ENCODE measurements at places on chromosomes 6 and 20. TPM values are rescaled to one million over a fixed set of nuclear protein-coding genes. Genes with fewer than 3 reads are reported as not detected.

ADA gene
- polyA plus RNA-seq = 6.3 TPM

OR2H2 gene
- polyA plus RNA-seq = 0.07 TPM

RIPOR2 gene
- 8.3 TPM for polyA plus RNA-seq

EHMT2 gene
- 74.0 TPM for polyA plus RNA-seq

SALL4 gene
- polyA plus RNA-seq = 4.8 TPM

HRH3 gene
- not detected for polyA plus RNA-seq

ZNF322 gene
- polyA plus RNA-seq = 41.2 TPM

ABHD16B gene
- not detected for polyA plus RNA-seq

MYCT1 gene
- polyA plus RNA-seq = 20.0 TPM

MYL9 gene
- 211 TPM for polyA plus RNA-seq

C6orf58 gene
- polyA plus RNA-seq = 1.3 TPM

PTK7 gene
- polyA plus RNA-seq = 242 TPM

SIRPB2 gene
- 0.49 TPM for polyA plus RNA-seq

PNLDC1 gene
- polyA plus RNA-seq = 0.36 TPM

CLVS2 gene
- polyA plus RNA-seq = 0.31 TPM

IP6K3 gene
- 0.83 TPM for polyA plus RNA-seq

PLCB4 gene
- 13.1 TPM for polyA plus RNA-seq

HLA-DRB1 gene
- polyA plus RNA-seq = 71.5 TPM

CLPSL2 gene
- polyA plus RNA-seq = not detected

HSPA1L gene
- 4.3 TPM for polyA plus RNA-seq

SPAG4 gene
- 2.2 TPM for polyA plus RNA-seq

HLA-F gene
- 4.7 TPM for polyA plus RNA-seq

TNNC2 gene
- not detected for polyA plus RNA-seq

PTCHD4 gene
- 1.8 TPM for polyA plus RNA-seq

FHL5 gene
- 0.28 TPM for polyA plus RNA-seq

TREM2 gene
- polyA plus RNA-seq = 0.59 TPM

FBXL4 gene
- 27.9 TPM for polyA plus RNA-seq

CALHM4 gene
- 1.3 TPM for polyA plus RNA-seq

SLC17A3 gene
- 0.50 TPM for polyA plus RNA-seq

MYH7B gene
- polyA plus RNA-seq = 0.65 TPM

HEY2 gene
- 7.8 TPM for polyA plus RNA-seq

ZNF831 gene
- 0.10 TPM for polyA plus RNA-seq

KCNS1 gene
- polyA plus RNA-seq = 0.64 TPM

SMIM28 gene
- polyA plus RNA-seq = not detected

GSS gene
- polyA plus RNA-seq = 54.3 TPM

ZBP1 gene
- 0.06 TPM for polyA plus RNA-seq

CCN6 gene
- 3.9 TPM for polyA plus RNA-seq

SLC22A1 gene
- 0.35 TPM for polyA plus RNA-seq

SLC22A16 gene
- polyA plus RNA-seq = 0.49 TPM

KHDC1 gene
- polyA plus RNA-seq = 8.5 TPM

PROKR2 gene
- not detected for polyA plus RNA-seq

IL17F gene
- polyA plus RNA-seq = 0.28 TPM

ZSCAN26 gene
- polyA plus RNA-seq = 40.7 TPM

LY86 gene
- 1.8 TPM for polyA plus RNA-seq

ADGRF1 gene
- polyA plus RNA-seq = 35.9 TPM

PNPLA1 gene
- polyA plus RNA-seq = 2.1 TPM

FAM209B gene
- 0.24 TPM for polyA plus RNA-seq

RBM24 gene
- 0.82 TPM for polyA plus RNA-seq
